ENCODE measurements at places on chromosomes 2 and 18.

GRCh38 chr2:178506949-178507348 lies 26.7 kb downstream of the PLEKHA3 start:
- DNase-seq = no peak

- no peak for DNase-seq
These were observed 116.9 kb upstream of the FANCL start for GRCh38 chr2:58358026-58358425.

GRCh38 chr2:38016219-38016618 lies 59.7 kb downstream of the CYP1B1 start:
- no peak for DNase-seq

- no peak for DNase-seq
These were observed 2.1 kb downstream of the FECH start for GRCh38 chr18:57584444-57584843.

DNA sequence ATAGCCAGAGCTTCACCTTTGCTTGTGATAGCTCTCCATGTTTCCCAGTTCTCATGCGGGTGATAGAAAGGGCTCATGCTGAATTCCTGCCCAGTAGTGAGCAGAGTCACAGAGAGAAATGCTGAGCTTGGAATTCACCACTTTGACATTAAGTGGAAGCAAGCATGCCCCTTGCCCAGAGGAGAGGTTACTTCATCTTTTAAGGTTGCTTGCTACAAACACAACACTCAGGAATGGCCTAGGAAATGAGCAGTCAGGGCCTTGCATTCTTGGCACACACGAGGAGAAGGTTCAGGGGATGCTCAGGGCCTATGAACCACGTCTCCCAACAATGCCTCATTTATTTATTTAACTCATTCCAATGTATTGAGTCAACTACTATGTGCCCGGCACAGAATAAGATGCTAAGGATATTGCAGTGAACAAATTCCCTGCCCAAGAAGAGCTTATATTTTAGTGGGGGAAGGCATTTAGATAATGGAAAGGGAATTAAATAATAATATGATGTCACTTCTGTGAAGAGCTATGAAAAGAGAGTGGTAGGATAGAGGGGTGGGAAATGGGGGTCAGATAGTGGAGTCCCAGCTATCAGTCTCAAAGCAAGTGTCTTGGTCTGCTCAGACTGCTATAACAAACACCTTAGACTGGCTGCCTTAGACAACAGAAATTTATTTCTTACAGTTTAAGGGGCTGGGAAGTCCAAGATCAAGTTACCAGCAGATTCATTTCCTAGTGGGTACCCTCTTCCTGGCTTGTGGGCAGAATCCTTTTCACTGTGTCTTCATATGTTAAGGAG lies 42.1 kb downstream of the DDX18 start:
- DNase-seq = no peak

GRCh38 chr2:234147335-234147861 lies 96.9 kb downstream of the SPP2 start:
- DNase-seq = no peak

- no peak for DNase-seq
These were observed 781 bp downstream of the FARP2 start for GRCh38 chr2:241356871-241357260.

DNA sequence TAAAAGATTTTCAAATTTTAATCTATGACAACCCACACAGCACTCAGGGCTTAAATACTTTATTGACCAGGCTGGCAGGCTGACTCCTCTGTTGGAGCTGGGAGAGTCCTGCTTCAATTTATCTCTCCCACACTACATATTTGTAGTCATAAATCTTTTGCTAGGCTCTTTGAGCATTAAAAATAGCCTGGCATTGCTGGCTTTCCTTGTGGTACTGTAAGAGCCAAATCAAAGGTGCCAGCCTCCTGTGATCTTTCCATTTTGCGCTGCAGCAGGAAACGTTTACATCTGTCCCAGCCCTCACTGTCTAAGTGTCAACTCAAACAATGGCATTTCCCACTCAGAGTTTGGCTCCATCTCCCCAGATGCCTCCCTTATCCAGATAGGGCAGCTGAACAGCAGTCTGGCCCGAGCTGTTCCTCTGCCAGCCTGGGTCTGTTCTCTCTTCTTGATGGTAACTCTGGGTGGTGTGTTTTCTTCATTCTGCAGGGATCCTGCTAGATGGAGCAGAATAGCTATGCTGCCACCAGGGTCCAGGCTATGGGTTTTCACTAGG lies 62.1 kb downstream of the LRRTM1 start:
- no peak for DNase-seq

DNA sequence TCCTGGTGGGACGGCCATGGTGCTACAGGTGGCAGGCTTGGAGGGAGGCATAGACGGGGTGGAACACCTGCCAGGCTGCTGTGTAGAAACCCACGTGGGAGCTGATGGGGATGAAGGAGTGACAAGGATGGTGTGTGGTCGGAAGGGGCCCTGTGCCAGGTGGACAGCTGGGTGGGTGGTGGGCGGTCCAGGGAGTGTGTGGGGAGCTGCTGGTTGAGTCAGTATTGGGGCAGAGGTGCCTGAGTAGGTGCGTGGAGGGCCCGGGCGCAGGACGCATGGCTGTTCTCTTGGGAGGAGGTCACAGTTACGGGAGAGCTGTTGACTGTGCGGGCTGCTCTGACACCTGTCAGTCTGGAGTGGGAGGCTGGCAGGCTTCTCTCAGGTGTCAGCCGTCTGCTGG lies 12.6 kb upstream of the D2HGDH start:
- DNase-seq = no peak

GRCh38 chr2:15804246-15804619 lies 136.1 kb upstream of the MYCN start:
- DNase-seq = no peak

DNA sequence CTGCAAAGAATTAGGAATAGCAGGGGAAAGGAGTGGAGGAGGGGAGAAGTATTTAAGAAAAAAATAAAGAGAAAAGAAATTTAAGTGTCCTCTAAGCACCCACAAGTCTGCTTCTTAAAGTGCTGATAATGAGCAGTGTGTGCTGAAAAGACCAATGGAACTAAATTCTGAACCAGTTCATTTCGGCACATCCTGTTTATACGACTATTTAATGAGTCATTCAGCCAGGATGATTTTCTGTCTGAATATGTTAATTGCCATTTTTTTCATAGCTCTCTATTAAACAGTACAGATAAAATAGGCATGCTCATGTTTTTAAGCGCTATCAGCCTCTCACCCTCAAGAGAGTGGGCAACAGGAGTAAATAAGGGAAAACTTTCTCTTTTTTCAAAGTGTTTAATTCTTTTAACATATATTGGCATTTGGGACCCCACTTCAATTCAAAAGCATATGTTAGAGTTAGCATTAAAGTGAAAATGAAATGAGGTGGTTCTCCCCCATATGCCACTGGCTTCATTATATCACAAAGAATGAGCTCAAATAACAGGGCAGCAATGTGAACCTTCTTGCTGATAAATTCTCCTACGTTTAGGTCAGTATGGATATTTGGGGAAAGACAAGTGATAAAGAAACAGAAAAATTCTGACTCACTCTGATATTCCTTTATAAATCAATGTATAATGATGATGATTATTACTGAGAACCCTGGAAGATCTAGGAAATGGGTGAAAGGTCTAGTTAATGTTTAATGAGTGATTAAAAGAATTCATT lies 87.5 kb downstream of the TCF4 start:
- DNase-seq = no peak

DNA sequence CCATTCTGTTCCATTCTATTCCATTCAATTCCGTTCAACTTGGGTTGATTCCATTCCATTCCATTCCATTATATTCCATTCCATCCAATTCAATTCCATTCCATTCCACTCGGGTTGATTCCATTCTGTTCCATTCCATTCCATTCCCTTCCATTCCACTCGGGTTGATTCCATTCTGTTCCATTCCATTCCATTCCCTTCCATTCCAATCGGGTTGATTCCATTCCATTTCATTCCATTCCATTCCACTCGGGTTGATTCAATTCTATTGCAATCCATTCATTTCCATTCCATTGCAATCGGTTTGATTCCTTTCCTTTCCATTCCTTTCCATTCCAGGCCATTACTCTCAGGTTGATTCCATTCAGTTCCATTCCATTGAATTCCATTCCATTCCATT lies 1138.4 kb downstream of the RPIA start:
- no peak for DNase-seq

DNA sequence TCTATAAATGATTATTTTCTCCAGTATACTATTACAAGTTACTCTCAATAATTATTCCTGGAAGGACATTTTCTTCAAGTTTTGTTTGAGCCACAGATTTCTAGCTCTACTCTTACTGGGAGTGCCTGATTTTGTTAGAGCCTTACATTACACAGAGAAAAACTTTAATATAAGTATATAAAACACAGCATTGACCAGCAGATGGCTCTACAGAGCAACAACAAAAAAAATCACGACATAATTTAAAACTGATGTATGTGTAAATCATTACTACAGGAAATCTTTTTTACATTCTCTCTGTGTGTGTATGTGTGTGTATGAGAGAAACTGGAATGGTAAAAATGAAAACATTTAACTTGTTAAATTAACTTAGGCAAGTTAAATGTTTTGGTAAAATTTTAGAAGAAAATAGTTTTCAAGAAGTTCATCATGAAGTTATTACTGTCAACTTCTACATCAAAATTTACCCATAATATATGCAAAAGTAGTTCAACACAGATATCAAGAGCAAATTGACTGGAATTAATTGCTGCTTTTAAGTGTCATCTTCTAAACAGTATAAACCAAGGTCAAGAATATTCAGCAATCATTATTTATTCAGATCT lies 103.3 kb downstream of the MDH1 start:
- DNase-seq = peak; percentile 21

- DNase-seq = no peak
These were observed 7.7 kb upstream of the RHBDD1 start for GRCh38 chr2:226828191-226828590.

DNA sequence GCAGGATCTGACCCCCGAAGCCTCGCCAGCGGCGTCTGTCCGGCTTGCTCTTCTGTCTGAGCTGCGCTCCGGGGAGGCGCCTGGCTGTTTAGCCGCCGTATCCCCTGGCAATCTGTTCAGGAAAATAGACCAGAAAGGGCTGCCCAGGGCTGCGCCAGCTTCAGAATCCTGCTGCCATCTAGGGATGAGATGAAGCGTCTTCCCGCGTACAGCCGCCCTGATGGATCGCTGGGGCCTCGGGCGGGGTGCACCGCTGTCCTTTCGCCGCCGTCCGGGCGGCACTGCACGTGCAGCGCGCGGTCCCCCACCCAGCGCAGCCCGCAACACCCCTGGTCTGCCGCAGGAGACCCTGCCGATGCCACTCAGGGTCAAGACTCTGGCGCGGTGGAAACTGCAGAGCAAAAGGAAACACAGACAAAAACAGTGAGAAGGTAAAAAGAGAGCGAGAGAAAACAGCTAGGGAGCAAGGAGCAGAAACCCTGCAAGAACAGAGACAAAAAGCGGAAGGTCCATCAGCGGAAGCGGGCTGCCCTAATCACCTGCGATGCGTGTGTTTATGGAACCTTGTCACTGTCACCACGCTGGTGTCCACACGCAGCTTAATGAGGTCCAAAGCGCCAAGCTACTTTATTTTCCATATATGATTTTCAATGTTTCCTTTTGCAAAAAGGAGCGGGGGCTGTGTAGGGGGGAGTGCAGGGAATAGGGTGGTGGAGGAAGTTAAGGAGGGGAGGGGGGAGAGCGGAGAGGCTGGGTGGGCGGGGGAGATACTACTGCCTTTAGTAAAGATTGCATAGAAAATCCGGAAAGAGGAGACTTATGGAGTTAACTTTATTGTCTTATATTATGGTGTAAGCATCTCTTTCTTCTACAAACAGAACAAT lies 2113.3 kb upstream of the PIK3C3 start:
- DNase-seq = peak; percentile 92

DNA sequence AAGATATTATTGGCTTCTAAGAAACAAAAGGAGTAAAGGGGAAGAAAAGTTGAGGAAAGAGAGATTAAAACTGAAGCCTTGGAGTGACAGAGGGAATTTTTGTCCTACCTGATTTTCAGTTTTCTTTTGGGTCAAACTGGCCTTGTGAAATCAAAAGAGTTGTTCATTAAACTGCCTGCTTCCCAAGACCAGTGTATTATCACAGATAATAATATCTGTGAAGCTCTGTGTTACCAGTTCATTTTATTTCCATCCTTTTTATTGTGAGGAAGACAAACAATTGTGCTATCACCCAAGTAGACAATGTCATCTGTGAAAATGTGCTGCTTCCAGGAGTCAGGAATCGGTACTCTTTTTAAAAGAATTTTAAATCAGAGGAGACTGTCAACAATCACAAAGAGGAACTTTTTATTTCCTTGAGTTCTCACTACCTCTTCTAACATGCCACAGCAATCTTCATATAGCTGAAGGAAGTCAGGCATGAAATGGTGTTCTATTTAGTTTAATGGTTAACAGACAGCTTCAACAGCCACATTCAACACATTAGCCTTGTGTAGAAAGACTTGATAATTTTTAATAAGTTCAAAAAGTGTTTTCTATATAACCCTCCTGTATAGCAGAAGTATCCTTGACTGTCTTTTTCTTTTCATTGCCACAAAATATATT lies 554.8 kb downstream of the PIK3C3 start:
- DNase-seq = no peak

DNA sequence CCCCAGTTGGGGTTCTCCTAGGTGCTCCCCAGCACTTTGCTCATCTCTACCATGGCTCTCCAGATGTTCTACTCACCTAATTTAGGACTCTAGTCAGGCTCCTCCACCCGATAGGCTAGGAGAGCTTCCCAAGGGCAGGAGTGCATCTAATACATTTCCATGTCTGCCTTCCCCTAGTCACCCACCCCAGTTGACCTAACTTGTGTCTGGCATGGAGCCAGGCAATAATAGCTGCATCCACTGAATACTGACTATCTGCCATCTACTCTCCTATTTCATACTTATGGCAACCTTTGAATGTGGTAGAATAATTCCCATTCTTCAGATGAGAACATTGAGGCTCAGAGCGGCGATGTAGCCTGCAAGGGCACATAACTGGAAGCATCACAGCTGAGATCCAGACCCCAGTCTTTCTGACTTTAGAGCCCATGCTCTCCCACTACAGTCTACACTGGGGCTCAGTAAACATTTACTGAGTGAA lies 71.8 kb upstream of the YWHAQ start:
- no peak for DNase-seq

DNA sequence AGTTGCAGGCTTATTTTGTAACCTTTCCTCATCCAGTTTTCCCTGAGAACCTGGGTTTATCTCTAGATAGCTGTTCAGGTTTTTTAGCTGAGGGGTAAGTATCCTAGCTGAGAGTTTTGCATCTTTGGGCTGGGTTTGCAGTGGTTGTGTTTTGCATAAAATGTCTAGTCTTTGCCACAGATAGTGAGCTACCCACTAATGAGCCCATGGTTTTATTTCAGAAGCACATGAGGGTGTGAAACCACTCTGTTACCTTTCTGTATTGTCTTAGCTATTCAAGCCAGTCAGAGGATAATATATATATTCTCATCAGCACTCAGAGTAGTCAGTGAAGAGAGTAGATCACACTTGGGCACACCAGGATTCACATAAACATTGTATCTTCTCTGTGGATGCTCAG lies 24.6 kb upstream of the TXNDC2 start:
- DNase-seq = no peak

All from neural progenitor cell (in vitro differentiated cells).